ENCODE measurements at places on chromosomes 3 and 15.

- no peak for DNase-seq
Measured at GRCh38 chr3:100798012-100798411, 88.7 kb downstream of the TFG start.

DNA sequence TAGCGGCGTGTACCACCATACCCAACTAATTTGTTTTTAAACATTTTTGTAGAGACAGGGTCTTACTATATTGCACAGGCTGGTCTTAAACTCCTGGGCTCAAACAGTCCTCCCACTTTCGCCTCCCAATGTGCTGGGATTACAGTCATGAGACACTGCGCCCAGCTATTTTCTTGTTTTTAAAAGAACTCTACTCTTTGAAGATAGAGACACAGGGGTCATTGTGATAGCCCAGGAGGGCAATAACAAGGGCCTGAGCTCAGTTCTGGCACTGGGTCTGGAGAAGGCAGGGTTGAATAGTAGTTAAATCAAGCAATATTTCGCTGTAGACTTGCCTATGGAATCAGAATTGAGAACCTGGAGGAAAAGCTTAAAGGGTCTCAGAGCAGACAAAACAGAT, 98.8 kb downstream of the ANP32A start:
- DNase-seq = no peak

- DNase-seq = no peak
Measured at GRCh38 chr3:88231632-88232031, 81.9 kb downstream of the C3orf38 start.

DNA sequence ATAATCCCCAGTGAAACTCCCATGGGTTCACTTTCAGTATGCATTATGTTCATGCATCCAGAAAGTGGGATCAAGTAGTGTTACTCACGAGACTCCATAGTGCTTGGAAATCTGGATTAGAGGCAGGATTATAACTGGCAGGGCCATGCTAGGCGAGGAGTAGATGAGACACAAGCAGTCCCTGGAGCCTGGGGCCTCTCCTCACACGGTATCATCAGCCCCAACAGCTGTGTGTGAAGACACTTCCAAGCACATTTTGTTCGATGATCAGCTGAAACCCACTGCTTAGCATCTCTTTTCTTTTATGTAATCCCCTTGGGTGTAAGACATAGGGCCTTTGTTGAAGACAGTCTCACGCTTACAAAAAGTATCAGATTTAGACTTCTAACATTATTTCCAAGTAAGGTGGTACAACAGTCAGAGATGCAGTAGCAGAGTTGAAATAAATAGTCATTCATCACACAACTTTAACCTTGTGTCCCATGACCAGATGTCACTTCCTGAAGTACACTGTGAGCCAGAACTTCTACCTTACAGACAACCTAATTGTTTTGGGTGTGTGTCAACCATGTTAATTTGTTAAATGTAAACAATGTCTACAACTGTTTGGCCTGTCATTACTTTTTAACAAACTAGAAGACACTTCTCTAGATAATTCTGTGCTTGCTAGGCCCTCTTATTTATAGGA, 116.9 kb downstream of the GADL1 start:
- DNase-seq = no peak

GRCh38 chr15:92943581-92943980, 43.5 kb downstream of the CHD2 start:
- no peak for DNase-seq

GRCh38 chr3:65748326-65748725, 290.4 kb downstream of the MAGI1 start:
- no peak for DNase-seq

DNA sequence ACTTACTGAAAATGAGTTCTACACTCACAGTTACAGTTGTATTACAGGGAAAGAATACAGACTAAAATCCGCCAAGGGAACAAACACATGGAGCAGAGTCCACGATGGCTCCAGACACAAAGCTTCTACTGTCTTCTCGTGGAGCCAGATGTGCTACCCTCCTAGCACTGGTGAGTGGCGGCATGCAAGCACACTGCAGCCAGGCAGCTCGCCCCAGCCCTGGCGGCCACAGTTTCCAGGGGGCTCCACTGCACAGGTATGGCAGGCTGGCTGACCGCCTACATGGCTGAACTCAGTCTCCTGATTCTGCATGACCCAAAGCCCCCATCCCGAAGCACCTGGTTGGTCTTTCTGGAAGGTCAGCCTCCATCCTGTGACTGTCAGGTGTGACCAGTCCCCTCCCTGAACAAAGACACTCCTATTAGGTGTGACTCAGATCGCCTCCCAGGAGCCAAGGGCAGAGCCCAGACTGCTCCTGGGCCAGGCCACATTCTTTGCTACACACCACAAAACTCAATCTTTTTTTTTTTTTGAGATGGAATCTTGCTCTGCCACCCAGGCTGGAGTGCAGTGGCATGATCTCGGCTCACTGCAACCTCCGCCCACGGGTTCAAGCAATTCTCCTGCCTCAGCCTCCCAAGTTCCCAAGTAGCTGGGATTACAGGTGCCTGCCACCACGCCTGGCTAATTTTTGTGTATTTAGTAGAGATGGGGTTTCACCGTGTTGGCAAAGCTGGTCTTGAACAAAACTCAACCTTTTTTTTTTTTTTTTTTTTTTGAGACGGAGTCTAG, 51.5 kb downstream of the CFAP92 start:
- DNase-seq = no peak

DNA sequence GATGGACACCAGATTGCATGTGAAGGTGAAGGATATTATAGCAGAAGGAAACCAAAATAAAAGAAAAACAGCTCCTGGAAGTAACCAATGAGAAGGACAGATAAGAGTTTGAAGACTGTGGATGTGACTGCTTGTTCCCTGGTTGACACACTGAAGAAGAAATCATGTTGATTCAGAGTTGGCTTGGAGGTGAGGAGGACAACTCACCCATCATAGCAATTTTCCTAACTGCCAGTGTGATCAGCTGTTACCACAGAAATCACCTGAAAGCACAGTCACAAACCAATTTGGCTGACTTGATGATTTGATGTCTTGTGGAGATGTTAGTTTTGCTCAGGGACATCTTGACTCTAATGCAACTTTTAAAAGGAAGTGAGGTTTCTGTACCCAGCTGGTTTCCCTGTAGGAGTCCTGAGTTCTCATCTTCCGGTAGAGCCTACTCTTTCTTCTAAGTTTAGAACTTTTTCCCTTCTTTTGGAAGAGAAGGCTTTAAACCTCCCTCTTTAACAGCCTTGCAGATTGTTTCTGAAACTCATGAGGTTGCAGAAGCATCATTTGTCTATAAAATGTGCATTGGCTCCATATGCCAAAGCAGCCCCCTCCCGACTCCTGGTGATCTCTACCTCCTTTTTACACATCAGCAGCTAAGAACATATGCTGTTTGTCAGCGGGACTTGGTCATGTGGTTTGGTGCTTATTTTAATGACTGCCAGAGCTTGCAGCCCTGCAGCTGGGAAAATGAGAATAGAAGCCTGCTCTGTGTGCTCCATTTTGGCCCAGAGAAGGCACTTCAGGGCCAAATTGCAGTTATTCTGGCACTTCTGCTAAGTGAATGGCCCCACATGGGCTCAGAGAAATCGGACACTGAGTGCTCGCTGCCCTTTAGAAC, 10.3 kb downstream of the ATG7 start:
- no peak for DNase-seq

GRCh38 chr3:61665121-61665520, 103.8 kb downstream of the PTPRG start:
- no peak for DNase-seq

DNA sequence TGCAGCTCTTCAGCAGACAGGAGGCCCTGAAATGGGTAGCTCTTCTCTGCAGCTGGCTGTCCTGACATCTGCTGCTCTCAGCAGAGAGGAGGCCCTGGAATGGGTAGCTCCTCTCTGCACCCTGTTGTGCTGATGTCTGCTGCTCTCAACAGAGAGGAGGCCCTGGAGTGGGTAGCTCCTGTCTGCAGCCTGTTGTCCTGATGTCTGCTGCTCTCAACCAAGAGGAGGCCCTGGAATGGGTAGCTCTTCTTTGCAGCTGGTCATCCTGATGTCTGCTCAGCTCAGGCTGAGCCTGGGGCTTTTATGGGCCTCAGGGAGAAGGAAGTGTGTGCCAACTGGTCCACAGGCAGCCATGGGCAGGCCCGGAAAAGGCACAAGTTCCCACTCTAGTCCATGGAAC, 66.6 kb downstream of the PIK3CB start:
- DNase-seq = no peak

GRCh38 chr15:80339601-80340000, 64.6 kb upstream of the ARNT2 start:
- no peak for DNase-seq

- DNase-seq = no peak
Measured at GRCh38 chr3:103786296-103786695, 1351.5 kb downstream of the ZPLD1 start.

DNA sequence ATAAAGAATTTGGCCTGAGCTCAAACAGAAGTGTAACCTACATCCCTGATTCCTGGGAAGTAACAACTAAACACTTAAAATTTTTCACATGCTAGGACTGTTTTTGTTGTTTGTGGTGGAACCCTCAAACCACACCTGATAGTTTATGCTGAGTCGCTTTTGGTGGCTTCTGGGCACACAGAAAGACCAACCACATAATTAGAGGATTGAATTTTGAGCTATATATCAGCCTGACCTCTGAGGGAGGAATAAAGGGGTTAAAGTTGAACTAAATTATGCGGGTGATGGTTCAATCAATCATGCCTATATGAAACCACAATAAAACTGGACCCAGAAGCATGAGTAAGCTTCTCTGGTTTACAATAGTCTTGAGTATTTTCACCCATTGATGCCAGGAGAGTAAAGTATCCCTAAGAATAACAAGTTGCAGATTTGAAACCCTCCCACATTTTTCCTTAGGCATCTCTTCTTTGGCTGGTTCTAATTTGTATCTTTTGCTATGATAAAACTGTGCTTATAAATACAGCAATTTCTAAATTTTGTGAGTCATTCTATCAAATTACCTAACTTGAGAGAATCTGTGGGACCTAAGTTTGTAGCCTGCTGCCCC, 1304.5 kb upstream of the GBE1 start:
- DNase-seq = no peak

Measured in CD4-positive, alpha-beta T cell treated with Interleukin-2 at 100 ng/mL for 4 hours (primary cell).